ENCODE measurements at places on chromosomes 7 and 10. TPM values are rescaled to one million over a fixed set of nuclear protein-coding genes. Genes with fewer than 3 reads are reported as not detected.

Gene SPRN
- total RNA-seq = 0.20 TPM

Gene MALRD1
- 7.2 TPM for total RNA-seq

DNA sequence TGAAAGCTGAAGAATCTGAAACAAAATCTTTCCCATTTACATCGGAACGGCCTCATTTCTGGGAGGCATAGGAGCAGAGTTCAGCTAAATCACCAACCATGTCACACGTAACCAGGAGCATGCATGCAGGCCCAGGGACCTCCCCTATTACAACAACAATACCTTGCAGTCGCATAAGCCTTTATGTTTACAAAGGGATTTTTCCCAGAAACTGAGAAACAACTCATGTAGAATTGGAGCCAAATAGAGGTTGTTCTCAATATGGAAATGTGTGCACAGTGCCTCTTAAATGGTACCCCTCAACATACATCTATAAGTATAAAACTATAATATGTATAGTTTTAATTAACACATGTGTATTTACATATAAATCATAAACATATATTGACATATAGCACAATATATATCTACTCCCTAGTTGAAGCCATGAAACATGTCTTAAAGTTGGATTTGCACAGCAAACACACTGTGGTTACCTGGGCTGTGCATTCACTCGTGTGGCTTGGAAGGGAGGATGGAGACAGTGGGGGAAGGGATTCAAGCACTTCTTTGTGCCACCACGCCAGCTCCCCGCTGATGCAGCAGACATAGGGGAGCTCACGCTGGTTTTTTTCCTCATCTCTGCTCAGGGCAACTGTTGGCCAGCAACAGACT lies 35.0 kb upstream of the DGKI start:
- H3K27ac ChIP-seq = no peak overlapping the region
- H3K4me3 ChIP-seq = no peak overlapping the region
- DNase-seq = no peak
- H3K4me1 ChIP-seq = no peaks in the 10 kb centered on the region
- H3K36me3 ChIP-seq = peaks cover 91% of the 10 kb centered on the region
- H3K27me3 ChIP-seq = no peaks in the 10 kb centered on the region

Gene HMX3
- total RNA-seq = not detected

Gene UNCX
- total RNA-seq = not detected

Measured in upper lobe of left lung (tissue), 6 donors.